ENCODE measurements at places on chromosomes 16 and 17.

GRCh38 chr17:80029258-80029974, 6.3 kb downstream of the TBC1D16 start:
- no peak for DNase-seq

GRCh38 chr17:77254951-77255825, 114.4 kb downstream of the SEC14L1 start:
- no peak for DNase-seq

- no peak for DNase-seq
Observed at GRCh38 chr16:2706085-2706484, 13.9 kb downstream of the PRSS27 start.

GRCh38 chr16:1963806-1964505, 670 bp downstream of the RPS2 start:
- DNase-seq: peak; percentile 52

DNA sequence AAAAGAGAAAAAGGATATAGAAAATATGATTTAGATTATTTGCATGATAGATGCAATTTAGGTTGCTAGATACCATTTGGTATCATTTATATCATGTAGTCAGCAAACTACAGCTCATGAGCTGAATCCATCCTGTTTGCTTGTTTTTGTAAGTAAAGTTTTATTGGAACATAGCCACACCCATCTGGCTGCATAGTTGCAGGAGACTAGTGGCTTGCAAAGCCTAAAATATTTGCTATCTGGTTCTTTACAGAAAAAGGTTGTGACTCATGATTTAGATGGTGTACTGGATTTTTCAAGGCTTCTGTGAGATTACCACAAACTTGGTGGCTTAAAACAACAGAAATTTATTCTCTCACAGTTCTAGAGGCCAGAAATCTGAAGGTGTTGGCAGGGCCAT, 49.9 kb downstream of the MAP2K4 start:
- DNase-seq: no peak

GRCh38 chr16:87681981-87682570, 79.8 kb downstream of the JPH3 start:
- DNase-seq: no peak

- peak; percentile 85 for DNase-seq
Observed at GRCh38 chr16:31869511-31870201, 4.0 kb upstream of the ZNF267 start.

GRCh38 chr16:66552286-66553177, at the start of gene CKLF:
Gene CKLF (plus strand): TSS chr16:66552576. CDS start chr16:66552716, 140 bp downstream.
- peak; percentile 89 for DNase-seq

GRCh38 chr17:44093231-44093900, 22.8 kb downstream of the G6PC3 start:
- DNase-seq: no peak

DNA sequence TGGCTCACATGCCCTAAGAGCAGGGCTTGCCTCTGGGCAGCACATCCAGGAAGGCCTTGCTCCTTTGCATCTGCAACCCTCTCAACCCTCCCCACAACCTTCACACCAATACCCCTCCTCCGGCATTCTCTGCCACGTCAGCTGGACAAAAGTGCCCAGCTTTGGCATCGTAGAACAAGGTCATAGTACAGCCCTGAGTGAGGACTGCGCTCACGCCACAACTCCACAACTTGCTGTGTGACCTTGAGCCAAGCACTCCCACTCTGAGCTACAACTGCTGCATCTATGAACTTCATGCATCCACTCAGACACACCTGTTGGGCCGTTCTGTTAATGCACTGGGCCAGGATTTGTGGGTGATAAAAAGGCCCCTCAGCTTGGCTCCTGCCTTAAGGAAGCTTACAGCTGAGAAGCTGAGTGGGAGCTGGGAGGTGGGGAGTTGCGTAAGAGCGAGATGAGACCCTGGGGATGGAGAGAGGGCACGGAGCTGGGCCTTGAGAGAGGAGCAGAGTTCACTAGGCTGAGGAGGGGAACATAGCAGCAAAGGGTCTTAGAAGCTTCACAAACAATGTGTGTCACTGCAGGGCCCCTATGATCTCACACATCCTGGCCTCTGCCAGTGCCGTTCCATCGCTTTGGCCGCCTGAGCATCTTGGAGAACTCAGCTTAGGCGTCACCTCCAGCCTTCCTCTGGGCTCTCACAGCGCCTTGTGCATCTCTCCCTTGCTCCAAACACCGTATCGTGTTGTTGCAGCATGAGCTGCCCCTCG, 8.6 kb upstream of the MRC2 start:
- no peak for DNase-seq

DNA sequence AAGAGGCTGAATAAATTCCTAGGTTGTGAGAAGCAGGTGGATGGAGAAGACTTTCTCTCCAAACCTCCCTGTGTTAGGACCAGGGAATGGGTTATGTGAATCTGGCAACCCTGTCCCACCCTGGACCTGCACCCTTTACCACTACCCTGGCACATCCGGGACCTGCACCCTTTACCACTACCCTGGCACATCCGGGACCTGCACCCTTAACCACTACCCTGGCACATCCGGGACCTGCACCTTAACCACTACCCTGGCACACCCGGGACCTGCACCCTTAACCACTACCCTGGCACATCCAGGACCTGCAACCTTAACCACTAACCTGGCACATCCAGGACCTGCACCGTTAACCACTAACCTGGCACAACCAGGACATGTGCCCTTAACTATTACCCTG, 207.0 kb upstream of the CACNG3 start:
- no peak for DNase-seq

GRCh38 chr16:4315186-4316107, at the start of gene GLIS2:
Gene GLIS2 (plus strand): TSS chr16:4316067. CDS start chr16:4332281, 16,214 bp downstream.
- DNase-seq: no peak

- DNase-seq: peak; percentile 38
Observed at GRCh38 chr17:45319239-45319703, 2.5 kb upstream of the MAP3K14 start.

- no peak for DNase-seq
Observed at GRCh38 chr16:21719283-21719682, 55.5 kb downstream of the OTOA start.

- DNase-seq: no peak
Observed at GRCh38 chr16:49458656-49459445, 85.2 kb downstream of the C16orf78 start.

DNA sequence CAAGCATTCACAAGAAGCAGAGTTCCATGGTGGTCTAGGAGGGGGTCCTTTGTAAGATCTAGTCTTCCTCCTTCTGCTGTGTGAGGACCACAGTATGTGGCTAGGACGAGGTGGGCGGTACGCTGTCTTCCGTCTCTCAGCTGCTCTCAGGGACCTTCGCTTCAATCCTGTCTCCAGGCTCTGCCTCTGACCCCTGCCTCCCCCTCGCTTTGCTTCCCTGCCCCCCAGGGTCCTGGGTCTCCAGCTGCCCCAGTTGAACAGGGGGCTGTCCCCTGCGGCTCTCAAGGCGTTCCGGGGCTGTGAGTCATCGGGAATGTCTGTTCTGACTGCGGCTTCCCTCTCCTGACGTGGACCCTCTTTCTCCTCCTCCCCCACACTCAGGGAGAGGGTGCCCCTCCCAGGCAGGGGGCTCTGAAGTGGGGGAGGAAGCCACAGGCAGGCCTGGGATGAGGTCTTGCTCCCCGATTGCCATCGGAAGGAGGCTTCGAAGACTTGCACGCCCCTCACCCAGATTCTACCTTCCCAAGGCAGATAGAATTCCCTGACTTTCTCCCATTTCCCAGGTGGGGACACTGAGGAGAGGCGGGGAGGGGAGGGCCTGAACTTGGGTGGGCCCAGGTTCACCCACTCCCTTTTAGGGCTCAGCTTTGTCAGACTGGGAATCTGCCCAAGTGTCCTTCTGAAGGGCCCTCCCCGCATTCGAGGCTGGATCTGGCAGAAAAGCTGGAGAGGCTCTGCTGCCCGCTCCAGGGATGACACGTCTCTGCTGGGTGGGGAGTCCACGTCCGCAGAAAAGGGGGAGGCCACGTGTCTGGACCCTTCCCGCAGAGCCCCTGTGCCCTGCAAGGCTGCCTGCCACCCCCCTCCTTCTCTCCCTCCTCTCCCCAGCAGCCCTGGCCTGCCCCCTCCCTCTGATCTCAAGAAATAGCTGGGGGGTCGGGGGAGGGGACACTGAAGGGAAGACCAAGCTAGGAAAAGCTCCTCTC, 9.1 kb upstream of the COL1A1 start:
- no peak for DNase-seq

- DNase-seq: no peak
Observed at GRCh38 chr17:78527345-78527744, 49.9 kb downstream of the DNAH17 start.

DNA sequence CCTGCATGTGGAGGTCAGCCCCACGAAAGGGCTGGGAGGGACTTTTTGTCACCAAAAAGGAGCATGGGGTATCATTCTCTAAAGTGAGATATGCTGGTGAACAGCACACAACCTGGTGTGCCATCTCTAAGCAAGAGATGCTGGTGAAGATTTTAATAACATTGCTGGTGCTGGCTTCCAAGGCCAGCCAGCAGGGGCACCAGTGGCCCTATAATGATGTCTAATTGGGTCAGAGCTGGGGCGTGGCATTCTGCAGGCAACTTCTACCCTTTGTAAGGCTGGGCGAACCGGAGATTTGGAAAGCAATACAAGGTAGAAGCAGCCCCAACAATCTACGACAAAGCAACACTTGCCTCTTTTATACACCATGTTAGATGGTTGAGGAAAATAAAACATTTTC, 16.8 kb downstream of the SDR42E1 start:
- no peak for DNase-seq

GRCh38 chr17:29145289-29146073, 34.7 kb downstream of the MYO18A start:
- DNase-seq: peak; percentile 73

DNA sequence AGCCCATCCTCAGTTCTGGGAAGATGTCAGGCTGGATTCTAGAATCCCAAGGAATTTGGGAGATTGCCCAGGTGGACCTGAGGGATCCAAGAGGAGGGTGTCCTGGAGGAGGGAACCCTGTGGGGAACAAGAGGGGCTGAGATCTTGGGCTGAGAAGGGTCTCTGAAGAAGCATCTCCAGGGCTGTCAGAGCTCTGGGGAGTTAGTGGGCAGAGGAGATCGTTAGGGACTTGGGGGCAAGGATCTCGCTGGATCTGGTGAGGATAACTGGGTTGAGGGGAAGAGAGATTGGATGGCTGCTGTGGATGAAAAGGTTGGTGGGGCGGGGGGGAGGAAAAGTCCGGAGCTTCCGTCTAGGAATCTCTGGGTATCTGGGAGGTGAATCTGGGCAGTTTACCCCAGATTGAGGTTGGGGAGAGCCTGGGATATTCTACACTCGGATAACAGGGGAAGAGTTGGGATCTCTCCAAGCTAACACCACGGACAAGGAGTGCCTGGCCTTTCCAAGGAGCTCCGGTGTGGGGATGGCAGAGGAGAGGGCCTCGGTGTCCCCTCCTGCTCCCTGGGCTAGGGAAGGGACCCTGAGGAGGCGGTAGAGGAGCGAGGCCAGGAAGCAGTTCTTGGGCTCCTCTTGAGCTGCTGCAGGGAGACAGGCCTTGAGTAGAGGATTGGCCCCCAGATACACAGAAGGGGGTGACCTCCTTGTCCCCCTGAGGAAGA, 1.7 kb downstream of the FBXL19 start:
- DNase-seq: no peak

DNA sequence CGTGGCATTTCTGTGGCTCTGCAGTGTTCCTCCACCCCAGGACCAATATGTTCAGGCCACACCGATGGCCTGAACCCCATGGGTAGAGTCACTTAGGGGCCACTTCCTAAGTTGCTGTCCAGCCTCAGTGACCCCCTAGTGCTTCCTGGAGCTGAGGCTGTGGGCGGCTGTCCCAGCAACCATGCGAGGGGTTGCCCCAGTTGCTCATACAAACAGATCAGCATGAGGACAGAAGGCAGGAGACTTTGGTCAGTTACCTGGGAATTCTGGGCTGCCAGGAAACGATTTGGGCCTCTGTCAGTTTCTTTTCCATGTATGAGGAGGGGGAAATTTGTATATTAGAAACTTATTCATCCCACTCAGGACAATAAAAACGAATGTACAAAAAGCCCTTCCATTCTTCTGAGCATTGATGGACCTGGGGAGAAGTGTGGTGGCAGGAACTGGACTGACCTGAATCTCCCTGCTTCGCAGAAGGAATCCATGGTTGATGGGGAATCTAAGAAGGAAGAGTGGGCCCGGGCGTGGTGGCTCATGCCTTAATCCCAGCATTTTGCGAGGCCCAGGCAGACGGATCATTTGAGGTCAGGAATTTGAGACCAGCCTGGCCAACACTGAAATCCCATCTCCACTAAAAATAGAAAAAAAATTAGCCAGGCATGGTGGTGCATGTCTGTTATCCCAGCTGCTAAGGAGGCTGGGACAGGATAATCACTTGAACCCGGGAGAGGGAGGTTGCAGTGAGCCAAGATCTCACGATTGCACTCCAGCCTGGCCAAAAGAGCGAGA, 4.9 kb upstream of the IL32 start:
- no peak for DNase-seq

GRCh38 chr17:42980766-42981397, 517 bp downstream of the RUNDC1 start:
- peak; percentile 72 for DNase-seq

- DNase-seq: no peak
Observed at GRCh38 chr17:39702901-39703893, 3.3 kb downstream of the ERBB2 start.

DNA sequence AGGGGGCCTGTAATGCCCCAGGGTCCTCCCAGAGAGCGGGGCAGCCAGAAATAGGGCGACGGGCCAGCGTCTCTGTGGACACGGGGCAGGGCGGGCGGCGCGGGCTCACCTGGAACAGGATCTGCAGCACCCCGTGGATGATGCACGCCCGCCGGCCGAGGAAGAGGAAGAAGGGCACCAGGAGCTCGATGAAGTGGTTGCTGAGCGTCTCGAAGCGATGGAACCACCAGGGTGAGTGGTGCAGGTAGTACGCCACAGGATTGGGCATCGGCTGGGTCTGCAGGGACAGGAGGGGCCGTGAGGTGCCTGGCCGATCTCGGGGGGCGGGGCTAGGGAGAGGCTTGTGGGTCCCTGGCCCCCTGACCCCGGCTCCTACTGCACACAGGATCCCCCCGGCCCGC, 78.9 kb upstream of the GNG13 start:
- DNase-seq: no peak

DNA sequence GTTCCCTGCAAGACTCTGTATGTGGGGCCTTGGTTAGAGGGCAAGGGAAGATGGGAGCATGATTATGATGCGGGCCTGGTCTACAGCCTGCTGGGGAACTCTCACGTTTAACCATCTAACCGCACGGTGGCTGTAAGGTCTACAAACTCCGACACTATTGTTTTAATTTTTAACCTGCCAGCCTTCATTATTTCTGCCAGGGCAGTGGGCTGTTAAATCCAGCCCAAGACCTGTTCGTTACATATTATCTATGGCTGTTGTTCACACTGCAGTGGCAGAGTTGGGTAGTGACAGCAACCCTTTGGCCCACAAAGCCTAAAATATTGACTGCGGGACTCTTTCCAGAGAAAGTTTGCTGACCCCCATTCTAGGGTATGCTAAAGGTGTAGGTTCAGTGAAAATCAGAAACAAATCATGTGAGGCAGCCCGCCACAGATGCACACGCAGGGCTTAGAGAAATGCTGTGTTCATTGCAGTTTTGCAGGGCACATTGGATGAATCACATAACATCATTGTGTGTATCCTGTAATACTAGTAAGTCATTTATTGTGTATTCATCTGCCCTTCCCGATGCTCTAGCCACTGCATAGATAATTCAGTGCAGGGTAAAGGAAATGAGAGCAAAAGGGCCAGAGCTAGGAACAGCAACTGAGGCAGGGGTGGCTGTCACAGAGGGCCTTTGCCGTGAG, 14.3 kb downstream of the SNX29 start:
- no peak for DNase-seq

GRCh38 chr17:51261024-51261963, 948 bp downstream of the UTP18 start:
- DNase-seq: no peak

Measured in stimulated activated CD4-positive, alpha-beta T cell treated with anti-CD3 and anti-CD28 coated beads, Interleukin-4, amount 100 ng/mL, for 24 hours (primary cell).